ENCODE measurements at places on chromosomes 16 and 17.

- no peak for DNase-seq
These were observed 28.4 kb upstream of the EIF1 start for GRCh38 chr17:41660221-41660711.

GRCh38 chr16:69561901-69562300, 3.9 kb upstream of the NFAT5 start:
- no peak for DNase-seq

DNA sequence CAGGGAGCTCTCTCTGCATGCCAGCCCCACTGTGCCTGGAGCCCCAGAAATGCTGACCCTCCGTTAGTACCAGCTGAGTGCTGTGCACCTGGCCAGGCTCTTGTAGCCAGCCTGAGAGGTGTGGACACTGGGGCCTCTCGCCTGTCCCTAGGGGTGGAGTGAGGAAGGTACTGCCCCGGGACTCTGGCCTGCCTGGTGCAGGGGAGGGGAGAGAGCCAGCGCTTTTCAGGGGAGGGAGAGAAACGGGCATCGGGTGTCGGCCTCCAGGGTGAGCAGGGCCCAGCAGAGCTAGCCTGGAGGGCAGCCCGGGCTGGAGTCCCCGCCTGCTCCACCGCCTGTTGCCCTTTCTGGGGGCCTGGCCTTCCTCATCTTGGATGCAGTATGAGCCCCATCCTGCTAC, 13.1 kb downstream of the MAP2K3 start:
- DNase-seq, result no peak

DNA sequence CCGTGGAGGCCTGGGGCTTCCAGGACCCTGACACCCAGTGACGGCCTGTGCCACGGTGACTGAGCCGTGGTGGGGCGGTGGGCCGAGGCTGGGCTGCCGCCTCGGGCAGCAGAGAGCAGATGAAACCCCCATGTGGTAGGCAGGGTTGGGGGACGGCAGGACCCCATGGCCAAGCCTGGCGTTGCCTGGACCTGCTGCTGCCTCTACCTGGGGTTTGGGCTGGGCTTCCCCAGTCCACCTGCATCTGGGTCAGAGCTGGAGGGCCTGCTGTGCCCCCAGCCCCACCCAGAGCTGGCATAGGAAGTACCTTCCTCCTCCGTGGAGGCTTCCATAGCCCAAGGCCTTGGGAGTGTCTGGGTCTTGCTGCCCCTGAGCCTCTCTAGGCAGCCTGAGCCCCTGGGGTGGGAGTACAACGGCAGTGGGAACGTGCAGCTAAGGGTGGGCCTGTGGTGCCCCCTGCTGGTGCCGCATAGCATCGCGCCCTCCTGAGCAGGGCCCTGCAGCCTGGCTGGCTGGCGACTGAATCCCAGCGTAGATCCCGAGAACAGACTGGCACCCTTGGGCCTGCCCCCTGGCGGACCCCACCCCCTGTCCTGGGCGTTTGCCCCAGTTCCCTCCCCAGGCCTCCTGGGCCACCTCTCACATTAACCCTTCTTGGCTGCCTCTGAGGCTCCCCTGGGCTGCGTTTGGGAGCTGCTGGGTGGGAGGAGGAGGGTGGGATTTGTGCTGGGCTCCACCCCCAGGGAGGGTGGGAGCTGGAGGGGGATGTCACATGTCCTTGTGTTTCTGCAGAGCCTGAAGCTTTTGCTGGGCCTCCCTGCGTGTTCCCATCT, 12.6 kb upstream of the ATP6V0C start:
- DNase-seq, result peak; percentile 67

GRCh38 chr16:10852948-10853347, 24.1 kb upstream of the CIITA start:
- no peak for DNase-seq

GRCh38 chr16:12057266-12057665, 80.7 kb downstream of the SNX29 start:
- DNase-seq, result no peak

DNA sequence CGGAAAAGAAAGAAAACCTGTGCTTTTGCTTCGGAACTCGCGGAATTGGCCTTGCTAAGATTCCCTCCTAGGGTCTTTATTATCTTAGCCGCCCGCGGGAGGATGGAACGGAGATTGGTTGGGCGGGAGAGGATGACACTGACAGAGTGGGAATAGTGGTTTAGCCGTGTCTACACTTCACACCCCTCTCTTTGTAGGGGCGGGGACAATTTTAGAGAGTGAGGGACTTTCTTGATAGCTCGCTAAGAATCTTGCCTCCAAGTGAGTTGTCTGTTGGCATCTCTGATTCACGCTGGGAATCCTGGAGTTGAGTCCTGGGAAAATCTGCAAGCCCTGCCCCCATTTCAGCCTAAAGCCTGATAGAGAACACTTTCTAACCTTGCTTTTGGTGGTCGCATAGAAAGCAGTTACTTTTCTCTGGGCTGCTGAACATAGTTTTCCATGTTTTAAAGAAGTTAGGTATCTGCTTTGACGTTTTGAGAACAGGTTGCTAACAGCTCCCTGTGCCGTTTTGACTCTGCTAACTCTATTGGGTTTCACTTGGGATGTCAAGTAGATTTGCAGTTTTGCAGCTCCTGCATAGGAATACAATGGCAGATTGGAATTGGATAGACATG, 697 bp downstream of the NOL11 start:
- DNase-seq, result no peak

GRCh38 chr17:74758848-74759168, 10.4 kb downstream of the NHERF1 start:
- no peak for DNase-seq

GRCh38 chr17:70560471-70560870, 391.1 kb downstream of the KCNJ2 start:
- DNase-seq, result no peak
